Gastrocnemius medialis (tissue), 4 donors: ENCODE measurements at places on chromosomes 13 and 19. TPM values are rescaled to one million over a fixed set of nuclear protein-coding genes. Genes with fewer than 3 reads are reported as not detected.

The ZNF878 gene
- total RNA-seq = not detected

The NDFIP2 gene
- total RNA-seq = 47.8 TPM

GRCh38 chr13:114144606-114145244 lies 12.3 kb upstream of the RASA3 start:
- no peaks in the 10 kb centered on the region for H3K4me1 ChIP-seq
- no peak overlapping the region for H3K4me3 ChIP-seq
- H3K27me3 ChIP-seq = no peaks in the 10 kb centered on the region
- H3K36me3 ChIP-seq = no peaks in the 10 kb centered on the region

GRCh38 chr19:3942790-3943409 lies 10.0 kb downstream of the NMRK2 start:
- DNase-seq = peak; percentile 96
- peak overlapping the region; percentile 98 for H3K27ac ChIP-seq
- no peaks in the 10 kb centered on the region for H3K36me3 ChIP-seq
- H3K4me1 ChIP-seq = peaks cover 9% of the 10 kb centered on the region

DNA sequence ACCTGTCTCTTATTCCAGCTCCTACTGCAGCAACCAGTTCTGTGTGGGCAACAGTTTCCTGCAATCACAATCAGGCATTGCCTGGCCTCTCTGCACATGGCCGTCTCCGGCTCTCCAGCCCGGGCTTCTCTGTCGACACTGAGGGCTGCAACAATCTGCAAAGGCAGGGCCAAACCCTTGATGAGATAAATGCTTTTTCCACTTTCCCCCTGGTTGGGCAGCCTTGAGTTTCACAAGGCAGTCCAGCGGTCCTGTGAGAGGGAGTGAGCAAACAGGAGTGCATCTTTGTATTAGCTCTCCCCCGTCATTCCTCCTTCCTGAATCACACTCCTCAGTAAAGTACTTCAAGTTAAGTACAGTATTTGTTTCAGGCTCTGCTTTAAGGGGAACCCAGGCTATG lies 40.7 kb upstream of the VWA8 start:
- H3K27ac ChIP-seq = no peak overlapping the region
- H3K4me1 ChIP-seq = no peaks in the 10 kb centered on the region
- DNase-seq = no peak
- H3K36me3 ChIP-seq = no peaks in the 10 kb centered on the region
- no peaks in the 10 kb centered on the region for H3K27me3 ChIP-seq

DNA sequence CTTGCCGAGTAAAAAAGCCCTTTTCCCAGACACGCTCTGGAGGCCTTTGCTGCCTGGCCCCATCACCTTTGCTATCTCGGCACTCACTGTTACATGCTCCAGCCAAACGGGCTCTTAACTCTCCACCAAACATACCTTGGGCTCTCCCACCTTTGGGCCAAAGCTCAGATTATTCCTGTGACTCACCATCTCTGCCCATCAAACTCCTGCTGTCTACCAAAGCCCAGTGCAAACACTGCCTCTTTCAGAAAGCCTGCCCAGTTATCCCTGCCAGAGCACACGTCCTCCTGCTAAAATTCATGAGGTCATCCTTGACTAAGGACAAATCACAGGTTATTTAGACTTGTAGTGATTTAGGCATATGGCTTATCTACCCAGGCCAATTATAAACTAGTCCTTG lies 48.1 kb upstream of the SERPINE3 start:
- DNase-seq = no peak
- no peaks in the 10 kb centered on the region for H3K36me3 ChIP-seq
- no peak overlapping the region for H3K4me3 ChIP-seq
- no peak overlapping the region for H3K27ac ChIP-seq
